ENCODE measurements at places on chromosomes 13 and 19.

DNA sequence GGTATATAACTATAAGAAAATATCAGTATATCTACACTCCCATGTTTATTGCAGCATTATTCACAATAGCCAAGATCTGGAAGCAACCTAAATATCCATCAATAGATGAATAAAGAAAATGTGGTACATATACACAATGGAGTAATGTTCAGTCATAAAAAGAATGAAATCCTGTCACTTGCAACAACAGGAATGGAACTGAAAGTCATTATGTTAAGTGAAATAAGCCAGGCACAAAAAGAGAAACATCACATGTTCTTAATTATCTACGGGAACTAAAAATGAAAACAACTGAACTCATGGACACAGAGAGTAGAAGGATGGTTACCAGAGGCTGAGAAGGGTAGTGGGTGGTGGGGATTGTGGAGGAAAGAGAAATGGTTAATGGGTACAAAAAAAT, 665.2 kb downstream of the TBC1D4 start:
- no peaks in the 10 kb centered on the region for H3K27me3 ChIP-seq
- no peaks in the 10 kb centered on the region for H3K36me3 ChIP-seq
- H3K4me1 ChIP-seq: no peaks in the 10 kb centered on the region

DNA sequence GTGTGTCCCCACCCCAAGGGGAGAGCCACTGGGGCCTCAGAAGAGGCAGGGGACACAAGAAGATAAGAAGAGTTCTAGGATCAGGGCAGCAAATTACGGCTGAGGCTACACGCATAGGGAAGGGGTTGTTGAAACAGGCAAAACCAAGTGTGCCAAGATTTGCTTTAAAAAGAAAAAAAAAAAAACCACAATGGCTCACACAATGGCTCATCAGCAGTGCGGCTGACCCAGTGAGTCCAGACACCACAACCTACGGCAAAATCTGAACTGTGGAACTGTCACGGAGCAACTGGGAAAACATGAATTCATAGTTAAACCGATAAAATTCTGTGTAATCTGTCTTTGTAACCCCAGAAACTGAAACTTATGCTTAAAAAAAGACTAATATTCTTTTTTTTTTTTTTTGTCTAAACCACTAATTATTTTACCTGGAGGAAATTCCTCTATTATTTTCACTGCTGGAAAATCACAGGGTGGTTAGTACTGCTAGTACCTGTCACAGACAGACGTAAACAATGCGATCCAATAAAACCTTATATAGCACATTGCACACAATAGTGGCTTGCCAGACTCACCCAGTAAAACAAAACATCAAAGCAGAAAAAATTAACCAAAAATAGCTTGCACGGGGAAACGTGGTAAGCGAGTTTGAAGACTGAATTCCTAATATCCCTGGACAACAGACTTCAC, 325.4 kb upstream of the TSHZ3 start:
- no peak overlapping the region for H3K27ac ChIP-seq
- no peaks in the 10 kb centered on the region for H3K36me3 ChIP-seq
- DNase-seq: peak; percentile 38
- H3K4me1 ChIP-seq: no peaks in the 10 kb centered on the region

DNA sequence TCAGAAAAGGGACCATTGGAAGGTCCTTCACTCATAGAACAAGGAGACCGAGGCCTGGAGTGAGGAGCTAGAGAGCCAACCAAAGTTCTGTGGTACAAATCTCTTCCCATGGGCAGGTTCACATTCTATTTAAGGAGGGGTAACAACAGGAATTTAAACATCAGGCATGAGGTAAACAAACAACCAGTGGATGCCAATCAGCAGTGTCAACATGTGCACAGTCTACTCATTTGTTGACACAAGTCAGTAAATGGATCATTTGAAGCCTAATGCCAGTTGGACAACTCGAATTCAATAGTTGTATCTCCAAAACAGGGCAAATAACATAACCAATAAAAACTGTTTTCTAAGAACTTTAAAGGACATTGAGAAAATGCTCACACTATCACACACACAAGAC, 6.3 kb upstream of the DOCK9 start:
- no peak overlapping the region for H3K27ac ChIP-seq
- no peaks in the 10 kb centered on the region for H3K27me3 ChIP-seq
- H3K4me3 ChIP-seq: no peak overlapping the region
- peaks cover 8% of the 10 kb centered on the region for H3K4me1 ChIP-seq
- DNase-seq: no peak

GRCh38 chr19:2187159-2187558, 23.4 kb downstream of the DOT1L start:
- no peak overlapping the region for H3K4me3 ChIP-seq
- H3K27ac ChIP-seq: peak overlapping the region; percentile 85
- DNase-seq: no peak
- H3K27me3 ChIP-seq: no peaks in the 10 kb centered on the region
- H3K4me1 ChIP-seq: peaks cover 51% of the 10 kb centered on the region

DNA sequence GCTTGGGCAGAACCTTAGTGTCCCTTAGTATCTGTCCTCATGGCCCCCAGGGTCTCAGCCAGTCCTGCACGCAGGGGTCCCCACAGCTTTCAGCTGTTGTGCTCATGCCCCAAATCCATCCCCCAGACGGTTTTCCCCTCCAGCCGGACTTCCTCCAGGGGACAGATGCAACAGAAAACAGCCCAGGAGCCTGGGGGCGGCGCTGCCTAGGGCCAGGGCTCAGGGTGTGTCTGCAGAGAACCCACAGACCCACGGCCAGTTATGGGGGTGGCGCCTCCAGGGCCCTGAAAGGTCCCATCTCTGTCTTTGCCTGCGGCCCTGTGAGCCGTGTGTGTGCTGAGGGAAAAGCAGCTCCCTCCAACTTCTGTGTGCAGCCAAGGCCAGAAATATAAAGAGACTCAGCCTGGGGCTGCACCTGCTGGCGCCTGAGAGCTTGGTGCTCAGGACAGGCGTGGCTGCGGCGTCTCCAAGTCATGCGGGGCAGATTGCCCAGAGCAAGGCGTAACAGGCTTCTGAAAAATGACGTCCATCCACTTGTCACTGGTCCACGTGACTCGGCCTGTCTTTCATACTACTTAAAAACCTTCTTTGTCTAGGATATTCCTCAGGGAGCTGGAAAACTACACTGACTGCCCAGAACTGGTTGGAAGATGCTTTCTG, 22.1 kb upstream of the F7 start:
- H3K4me1 ChIP-seq: peaks cover 2% of the 10 kb centered on the region
- H3K27ac ChIP-seq: no peak overlapping the region
- no peak overlapping the region for H3K4me3 ChIP-seq
- DNase-seq: no peak
- H3K36me3 ChIP-seq: no peaks in the 10 kb centered on the region

DNA sequence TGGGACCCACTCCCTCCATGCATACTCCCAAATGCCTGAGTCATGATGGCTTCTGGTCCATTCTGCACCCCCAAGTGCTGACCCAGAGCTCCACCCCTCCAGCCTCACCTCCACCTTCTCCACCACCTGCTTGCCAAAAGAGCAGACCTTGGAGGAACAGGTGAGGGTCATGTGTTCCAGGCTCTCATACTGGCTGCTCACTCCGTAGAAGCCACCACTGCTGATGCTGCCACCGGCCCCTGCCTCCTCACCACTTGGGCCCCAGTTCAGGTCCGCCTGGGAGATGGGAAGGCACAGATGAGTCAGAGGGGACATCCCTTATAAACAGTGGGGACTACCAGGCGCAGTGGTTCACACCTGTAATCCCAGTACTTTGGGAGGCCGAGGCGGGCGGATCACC, 7.9 kb downstream of the CD37 start:
- DNase-seq: no peak
- H3K27me3 ChIP-seq: peaks cover 9% of the 10 kb centered on the region
- H3K36me3 ChIP-seq: peaks cover 93% of the 10 kb centered on the region
- H3K27ac ChIP-seq: no peak overlapping the region
- peaks cover 1% of the 10 kb centered on the region for H3K4me1 ChIP-seq
